ENCODE measurements at places on chromosomes 13 and 19.
A peak's percentile ranks its signal among the peaks of the same experiment; 100 is the strongest.

GRCh38 chr19:10431943-10432735 lies 11.8 kb downstream of the PDE4A start:
- DNase-seq: peak; percentile 51

- DNase-seq: peak; percentile 46
Measured at GRCh38 chr13:45055198-45055901, 65.0 kb upstream of the GTF2F2 start.

- no peak for DNase-seq
Measured at GRCh38 chr13:94073007-94073744, 406.3 kb downstream of the DCT start.

GRCh38 chr13:29081036-29081435 lies 260.9 kb downstream of the MTUS2 start:
- DNase-seq: no peak

- DNase-seq: no peak
Measured at GRCh38 chr13:79767126-79767525, 286.2 kb downstream of the NDFIP2 start.

DNA sequence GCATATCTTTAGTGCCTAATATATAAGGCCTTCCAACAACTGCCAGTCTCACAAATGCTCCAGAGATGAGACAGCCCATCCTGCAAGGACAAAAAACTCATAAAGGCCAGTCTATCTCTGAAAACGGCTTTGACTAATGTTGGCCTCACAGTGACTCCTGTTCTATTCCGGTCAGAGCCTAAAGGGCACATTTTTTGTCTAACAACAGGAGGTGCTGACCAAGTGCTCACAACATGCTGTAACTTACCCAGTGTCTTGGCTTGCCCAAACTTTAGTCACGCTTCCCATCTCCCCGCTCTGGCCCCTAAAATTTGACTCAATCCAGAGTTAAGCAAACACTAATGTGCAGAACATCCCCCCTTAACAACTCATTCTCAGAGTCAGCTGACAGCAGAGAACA lies 1411.2 kb upstream of the MIR17HG start:
- DNase-seq: no peak

- DNase-seq: no peak
Measured at GRCh38 chr13:95593462-95593861, 40.9 kb downstream of the CLDN10 start.

DNA sequence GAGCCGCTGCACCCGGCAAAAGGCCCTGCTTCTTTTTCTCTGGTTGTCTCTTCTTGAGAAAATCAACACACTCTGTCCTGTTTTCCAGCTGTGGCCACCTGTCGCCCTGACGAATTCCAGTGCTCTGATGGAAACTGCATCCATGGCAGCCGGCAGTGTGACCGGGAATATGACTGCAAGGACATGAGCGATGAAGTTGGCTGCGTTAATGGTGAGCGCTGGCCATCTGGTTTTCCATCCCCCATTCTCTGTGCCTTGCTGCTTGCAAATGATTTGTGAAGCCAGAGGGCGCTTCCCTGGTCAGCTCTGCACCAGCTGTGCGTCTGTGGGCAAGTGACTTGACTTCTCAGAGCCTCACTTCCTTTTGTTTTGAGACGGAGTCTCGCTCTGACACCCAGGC lies 17.2 kb downstream of the LDLR start:
- DNase-seq: no peak

DNA sequence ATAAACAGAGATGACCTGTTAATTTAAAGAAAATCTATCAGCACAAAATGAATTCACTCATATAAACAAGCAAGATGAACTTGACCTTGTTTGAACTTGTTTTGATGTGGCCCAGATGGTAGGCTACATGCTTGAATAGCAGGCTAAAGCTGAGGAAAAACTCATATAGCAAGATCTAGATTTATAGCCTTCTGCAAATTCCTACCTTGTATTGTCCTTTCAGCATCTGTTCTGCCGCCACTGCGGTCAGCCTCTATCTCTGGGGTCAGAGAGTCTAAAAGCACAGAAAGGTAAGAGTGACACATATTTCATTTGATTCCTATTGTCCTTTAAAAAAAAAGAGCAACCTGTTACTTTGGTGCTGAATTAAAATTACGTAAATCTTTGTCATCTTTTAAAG lies 392.1 kb downstream of the DACH1 start:
- DNase-seq: no peak

GRCh38 chr19:18198374-18198773 lies 5.4 kb downstream of the MPV17L2 start:
- no peak for DNase-seq

- peak; percentile 25 for DNase-seq
Measured at GRCh38 chr19:35249848-35250711, 1.3 kb downstream of the LSR start.

DNA sequence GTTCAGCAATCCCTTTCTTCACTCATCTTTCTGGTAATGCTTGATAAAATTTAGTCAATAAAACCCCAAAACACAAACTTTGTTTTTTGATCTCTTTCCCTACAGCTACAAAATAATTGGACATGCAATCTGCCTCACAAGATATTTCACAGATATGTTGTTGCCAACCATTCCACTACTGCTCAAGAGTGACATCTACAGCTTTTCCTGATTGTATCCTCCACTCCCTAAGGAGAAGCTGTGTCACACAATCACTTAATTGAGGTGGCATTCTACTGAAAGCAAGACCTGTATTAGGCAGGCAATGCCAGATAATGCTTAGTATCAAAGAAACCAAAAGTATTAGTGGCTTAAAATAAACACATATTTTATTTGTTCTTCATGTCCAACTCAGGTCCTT lies 1646.2 kb upstream of the SPRY2 start:
- DNase-seq: peak; percentile 9

DNA sequence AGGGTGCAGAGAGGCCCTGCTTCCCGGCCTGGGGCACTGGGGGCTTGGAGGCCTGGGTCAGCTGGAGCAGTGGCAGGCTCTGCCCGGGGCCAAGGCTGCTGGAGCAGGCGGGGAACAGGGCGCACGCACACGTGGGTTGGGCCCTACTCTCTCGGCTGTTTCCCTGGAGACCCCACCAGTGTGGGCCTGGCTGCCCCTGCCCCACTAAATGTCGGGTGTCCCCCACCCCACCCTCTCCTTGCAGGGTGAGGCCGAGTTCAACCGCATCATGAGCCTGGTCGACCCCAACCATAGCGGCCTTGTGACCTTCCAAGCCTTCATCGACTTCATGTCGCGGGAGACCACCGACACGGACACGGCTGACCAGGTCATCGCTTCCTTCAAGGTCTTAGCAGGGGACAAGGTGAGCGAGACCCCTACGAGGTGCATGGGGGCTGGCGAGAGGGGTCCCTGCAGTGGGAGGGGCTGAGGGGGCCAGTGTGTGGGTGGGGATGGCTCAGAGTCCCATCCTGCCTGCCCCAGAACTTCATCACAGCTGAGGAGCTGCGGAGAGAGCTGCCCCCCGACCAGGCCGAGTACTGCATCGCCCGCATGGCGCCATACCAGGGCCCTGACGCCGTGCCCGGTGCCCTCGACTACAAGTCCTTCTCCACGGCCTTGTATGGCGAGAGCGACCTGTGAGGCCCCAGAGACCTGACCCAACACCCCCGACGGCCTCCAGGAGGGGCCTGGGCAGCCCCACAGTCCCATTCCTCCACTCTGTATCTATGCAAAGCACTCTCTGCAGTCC lies 15.3 kb downstream of the CAPN12 start:
- no peak for DNase-seq

DNA sequence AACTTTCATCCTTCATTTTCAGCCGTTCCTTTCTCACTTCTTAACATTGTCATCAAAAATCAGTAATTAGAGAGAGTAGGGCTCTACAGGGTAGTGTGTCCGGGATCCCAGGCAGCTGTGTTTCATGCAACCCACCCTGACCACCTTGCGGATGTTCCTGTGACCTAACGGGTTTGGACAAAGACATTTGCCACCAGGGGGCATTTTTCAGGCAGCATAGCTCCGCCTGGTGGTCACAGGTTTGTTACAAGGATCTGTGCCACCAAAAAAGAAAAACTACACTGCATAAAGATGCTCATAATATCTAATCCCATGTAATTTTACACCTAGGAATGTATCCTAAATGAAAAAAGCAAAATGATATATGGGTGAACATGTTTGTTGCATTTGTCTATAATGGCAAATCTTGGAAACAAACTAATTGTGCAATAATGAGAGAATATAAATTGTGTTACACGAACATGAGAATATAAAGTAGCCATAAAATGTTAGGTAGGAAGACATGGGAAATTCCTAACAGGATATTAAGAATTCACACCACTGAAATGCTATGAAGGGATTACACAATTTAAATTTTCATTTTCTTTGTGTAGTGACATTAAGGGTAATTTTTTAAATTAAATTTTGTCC lies 123.0 kb downstream of the SLC7A1 start:
- peak; percentile 71 for DNase-seq

GRCh38 chr19:6238643-6239281 lies 41.0 kb downstream of the MLLT1 start:
- DNase-seq: no peak

- no peak for DNase-seq
Measured at GRCh38 chr19:5590151-5590864, 22.6 kb upstream of the TINCR start.

- DNase-seq: no peak
Measured at GRCh38 chr13:113666951-113667701, at the start of gene GRK1. Gene GRK1, plus strand, starts transcription at chr13:113667219. Its CDS starts 168 bp downstream, at chr13:113667387.

DNA sequence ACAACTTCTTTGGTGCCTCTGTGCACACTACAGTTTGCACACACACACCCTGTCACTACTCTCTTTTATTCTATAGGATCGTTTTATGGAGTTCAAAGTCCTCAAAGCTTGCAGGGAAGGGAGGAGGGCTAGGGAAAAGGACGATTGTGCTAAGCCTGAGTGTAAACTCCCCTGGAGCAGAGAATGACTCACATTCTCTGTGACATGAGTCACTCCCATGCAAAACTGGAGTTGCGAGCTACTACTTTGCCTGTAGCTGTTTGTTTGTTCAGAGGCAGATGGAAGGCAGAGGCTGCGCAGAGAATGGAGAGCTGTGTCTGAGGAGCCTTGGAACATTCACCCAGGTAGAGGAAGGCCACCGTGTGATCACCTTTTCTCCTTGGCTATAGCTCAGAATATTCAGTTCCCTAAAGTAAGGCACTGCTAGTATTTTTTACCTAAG lies 80.5 kb upstream of the MBNL2 start:
- peak; percentile 28 for DNase-seq

DNA sequence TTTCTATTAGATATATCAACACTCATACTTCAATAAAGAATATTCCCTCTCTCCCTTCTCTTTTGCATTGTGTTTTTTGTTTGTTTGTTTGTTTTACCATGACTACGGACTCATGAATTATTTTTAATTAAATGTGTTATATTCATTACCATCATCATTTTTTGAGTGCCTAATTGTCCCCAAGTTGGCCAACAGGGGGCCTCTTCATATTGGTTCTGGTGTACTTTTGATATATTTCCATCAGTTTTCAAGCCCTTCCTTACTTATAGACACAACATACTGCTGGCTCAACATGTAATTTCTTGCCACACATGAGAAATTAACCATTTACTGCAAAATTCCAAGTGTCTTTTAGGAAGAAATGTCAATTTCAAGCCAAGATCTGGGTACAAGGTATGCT lies 54.5 kb upstream of the GPC6 start:
- peak; percentile 22 for DNase-seq

GRCh38 chr19:3873151-3873550 lies 4.3 kb upstream of the ZFR2 start:
- no peak for DNase-seq

GRCh38 chr19:8304841-8305621 lies 3.1 kb downstream of the CD320 start:
- DNase-seq: peak; percentile 61

- no peak for DNase-seq
Measured at GRCh38 chr13:36778083-36778671, 40.8 kb upstream of the RFXAP start.

- no peak for DNase-seq
Measured at GRCh38 chr13:47459512-47459911, 541.6 kb downstream of the SUCLA2 start.

DNA sequence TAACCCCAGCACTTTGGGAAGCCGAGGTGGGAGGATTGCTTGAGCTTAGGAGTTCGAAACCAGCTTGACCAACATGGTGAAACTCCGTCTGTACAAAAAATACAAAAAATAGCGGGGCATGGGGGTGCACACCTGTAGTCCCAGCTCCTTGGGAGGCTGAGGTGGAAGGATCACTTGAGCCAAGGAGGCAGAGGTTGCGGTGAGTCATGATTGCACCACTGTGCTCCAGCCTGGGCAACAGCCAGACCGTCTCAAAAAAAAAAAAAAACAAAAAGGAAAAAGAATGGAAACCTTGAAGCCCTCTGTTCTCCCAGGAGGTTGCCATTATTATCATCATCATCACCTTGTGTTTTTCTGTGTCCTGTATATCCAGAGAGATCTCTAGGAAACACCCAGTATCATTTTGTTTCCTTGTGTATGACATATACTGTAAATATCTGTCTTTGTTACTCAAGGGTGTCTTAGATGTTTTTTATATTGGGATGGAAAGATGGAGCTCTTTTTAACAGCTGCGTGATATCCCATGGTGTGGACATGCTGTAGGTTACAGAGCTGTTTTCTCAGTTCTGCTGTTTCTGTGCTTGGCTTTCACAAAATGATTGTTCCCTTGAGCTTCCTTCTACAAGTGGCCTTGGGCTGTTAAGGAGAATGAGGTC lies 11.8 kb downstream of the CHAF1A start:
- DNase-seq: no peak

DNA sequence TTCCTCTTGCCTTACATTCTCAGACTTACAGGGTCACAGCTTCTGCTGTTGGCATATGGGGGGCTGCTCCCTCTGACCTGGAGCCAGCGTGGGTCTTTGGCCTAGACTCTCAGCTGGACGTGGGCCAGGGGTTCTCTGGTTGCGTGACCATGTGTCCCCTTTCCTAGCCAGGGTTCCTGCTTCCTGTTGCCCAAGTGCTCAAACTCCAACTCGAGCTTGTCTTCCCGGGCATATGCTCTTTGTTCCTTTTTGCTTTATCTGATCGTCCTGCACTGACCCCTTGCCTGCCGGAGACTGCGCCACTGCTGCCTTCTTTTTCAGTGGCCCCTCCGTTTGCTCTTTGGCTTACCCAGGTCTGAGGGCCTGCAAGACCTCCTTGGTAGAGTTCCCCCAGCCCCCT lies 25.3 kb upstream of the GPR183 start:
- DNase-seq: no peak

- DNase-seq: no peak
Measured at GRCh38 chr19:17049711-17050280, 23.2 kb upstream of the CPAMD8 start.

GRCh38 chr19:16457195-16457953 lies 14.4 kb downstream of the EPS15L1 start:
- peak; percentile 60 for DNase-seq

GRCh38 chr19:54576411-54576976 lies 2.9 kb downstream of the LILRA2 start:
- DNase-seq: no peak

Data from D341Med (cell line).